H54 (cell line): ENCODE measurements at places on chromosomes 16 and 17.

- DNase-seq = no peak
Observed at GRCh38 chr17:7026471-7027115, 3.7 kb downstream of the BCL6B start.

DNA sequence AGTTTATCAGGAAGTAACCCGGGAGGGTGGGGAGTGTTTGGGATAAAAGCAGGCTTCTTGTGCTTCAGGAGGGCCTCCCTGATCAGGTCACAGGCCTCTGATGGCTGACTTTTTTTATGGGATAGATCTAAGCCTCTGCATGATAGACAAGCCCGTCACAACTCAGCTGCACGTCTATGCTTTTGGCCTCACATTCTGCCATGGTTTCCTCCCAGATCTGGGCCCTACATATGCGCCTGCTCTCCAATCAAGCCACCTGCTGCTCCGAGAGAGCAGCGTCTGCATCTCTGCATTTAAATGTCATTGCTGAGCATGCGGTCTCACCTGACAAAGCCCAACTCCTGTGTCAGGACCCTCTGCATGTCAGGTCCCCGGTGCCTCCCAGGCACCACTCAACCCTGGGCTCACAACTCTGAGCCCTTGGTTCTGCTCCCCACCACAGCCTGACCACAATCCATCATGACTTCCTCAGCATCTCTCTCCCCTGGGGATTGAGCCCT lies 45.3 kb upstream of the SREBF1 start:
- no peak for DNase-seq

DNA sequence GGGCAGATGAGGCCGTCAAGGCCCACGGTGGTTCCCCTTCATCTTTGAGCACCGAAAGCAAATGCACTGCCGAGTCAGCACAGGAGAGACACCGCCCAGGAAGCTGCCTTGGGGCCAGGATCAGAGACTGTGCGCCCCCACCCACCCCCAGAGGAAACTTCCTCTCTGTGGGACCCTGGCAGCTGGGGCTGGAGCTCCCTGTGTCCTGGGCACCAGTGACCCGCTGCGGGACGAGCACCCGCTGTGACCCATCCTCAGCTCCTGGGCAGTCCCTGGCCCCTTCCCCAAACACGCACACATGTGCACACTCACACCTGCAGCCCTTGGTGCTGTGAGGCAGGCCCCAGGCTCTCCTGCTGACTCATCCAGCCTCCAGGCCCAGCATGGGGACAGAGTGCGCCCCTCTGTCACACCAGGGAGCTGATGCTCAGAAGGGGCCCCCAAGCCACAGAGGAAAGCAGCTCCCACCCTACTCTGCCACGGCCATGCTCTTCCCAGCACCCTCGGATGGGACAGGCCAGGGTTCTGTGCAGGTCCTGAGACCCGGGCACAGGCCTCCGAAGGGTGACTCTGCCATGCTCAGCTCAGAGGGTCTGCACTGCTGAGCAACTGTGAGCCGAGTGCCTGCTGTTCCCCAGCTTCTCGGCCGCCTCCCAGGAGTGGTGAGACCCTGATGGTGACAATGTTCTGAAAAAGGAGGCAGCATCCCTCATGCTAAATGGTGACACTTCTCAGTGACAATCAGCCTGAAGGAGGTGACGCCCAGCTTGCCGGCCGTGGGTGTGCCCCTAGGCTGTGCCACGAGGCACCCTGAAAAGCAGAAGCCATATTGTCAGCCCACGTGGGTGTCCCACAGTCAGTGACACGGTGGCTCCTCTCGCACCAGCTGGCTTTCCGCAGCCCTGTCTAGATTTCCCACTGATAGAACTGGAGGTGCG lies 3.6 kb downstream of the PIEZO1 start:
- no peak for DNase-seq

GRCh38 chr16:24668481-24669061 lies 60.9 kb upstream of the TNRC6A start:
- DNase-seq = no peak

GRCh38 chr17:51270636-51271035 lies 10.3 kb downstream of the UTP18 start:
- no peak for DNase-seq

DNA sequence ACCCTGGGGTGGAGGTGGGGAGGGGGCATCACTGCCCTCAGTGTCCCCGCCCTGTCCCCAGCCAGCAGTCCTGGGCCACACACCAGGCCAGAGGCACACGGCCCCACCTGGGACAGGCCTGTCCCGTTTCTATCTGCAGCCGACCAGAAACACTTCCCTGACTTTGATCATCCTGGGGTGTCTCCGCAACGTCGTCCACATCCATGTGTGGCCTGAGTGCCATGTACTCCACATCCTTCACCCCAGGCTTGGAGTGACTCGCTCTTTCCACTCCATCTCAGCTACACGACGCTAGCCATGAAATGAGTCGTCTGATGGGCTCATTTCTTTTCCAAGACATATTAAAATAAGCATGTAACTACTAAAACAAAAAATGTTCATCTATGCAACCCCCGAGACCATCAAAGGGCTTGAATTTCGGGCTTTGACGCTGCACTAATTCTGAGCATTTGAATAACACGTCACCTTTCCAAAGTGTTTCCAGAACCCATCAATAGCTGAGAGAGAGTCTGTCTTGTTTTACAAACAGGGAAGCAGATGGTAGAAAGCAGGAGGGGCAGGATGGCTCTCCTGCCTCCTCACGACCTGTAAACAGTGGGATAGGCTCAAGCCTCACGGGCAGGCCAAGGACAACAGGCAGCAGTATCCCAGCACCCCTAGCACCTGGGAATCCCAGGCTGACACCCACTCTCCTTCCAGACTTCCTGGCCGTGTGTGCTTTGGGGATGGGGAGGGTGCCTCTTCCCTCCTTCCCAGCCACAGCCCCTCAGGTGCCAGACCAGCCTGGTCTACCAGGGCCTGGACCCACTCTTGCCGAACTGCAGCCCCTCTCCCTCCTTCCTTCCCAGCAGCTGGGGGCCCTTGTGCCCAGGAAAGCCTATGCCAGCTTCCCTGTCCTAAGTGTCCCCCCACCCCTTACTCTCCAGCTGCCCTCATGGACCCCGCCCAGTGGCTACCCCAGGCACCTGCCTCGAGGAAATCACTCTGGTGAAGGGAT lies 20.0 kb upstream of the RASD1 start:
- peak; percentile 42 for DNase-seq

- peak; percentile 69 for DNase-seq
Observed at GRCh38 chr16:69930117-69930776, 20.9 kb upstream of the CLEC18A start.

- DNase-seq = no peak
Observed at GRCh38 chr16:28522792-28523191, 16.0 kb downstream of the NUPR1 start.

GRCh38 chr17:28901866-28902818 lies 737 bp downstream of the DHRS13 start:
- no peak for DNase-seq

DNA sequence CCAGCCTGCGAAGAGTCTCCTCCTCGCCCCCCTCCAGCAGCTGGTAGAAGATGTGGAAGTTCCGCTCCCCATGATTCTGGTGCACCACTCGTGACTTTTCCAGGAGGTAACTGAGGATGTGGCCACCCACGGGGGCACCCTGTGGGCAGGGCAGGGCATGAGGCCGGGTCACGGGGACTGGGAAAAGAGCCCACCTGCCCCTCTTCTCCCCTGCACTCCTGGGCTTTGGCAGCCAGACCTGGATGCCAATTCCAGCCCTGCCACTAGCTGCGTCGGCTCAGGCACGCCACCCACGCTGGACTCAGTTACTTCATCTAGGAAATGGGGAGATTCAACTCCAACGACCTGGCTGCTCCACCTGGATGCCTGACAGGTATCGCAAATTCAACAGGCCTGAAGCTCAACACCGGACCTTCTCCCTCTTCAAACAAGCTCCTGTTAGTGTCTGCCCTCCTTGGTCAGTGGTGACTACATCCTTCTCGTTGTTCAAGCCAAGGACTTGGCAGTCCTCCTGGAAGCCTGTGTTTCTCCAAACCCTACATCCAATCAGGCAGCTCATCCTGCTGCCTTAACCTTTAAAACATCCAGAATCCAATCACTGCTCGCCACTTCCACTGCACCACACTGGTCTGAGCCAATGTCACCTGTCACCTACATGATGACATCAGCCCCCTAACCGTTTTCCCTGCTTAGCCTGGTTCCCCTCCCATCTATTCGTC lies 11.6 kb downstream of the MYO1C start:
- no peak for DNase-seq

DNA sequence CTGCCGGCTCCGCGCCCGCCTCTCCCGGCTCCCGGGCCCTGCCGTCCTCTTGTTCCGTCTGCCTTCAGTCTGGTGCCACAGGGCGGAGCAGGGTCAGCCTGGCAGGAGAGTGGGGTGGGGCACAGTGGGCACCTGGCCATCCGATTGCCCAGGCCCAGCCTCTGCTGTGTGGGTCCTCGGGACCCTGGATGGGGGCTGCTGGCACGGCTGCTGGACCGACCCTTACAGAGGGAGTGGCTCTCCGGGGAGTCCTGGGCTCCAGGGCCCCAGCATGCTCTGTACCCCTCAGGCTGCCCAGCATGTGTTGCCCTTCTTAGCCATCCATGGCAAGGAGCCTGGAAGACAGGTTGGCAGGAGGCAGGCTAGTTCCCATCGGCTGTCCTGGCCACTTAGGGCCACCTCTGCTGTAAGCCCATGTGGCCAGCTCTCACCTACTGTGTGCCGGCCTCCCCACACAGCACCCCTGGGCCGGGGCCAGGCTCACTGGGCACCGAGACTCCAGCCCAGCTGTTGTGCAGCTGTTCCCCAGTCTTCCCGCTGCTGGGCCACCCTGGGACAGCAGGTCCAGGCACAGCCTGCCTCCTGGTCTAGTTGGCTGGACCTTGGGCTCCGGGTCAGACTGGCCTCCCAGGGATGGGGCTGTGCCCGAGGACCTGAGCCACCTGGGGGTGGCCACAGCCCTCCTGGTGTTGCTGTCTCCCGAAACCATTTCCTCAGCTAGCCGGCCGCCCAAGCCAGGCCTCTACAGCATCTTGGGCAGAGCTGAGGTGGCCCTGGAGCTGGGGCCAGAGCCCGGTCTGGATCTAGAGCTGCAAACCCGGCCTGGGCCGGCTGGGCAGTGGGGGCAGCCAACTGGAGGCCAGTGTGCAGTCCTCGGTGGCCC lies 24.9 kb downstream of the BAHCC1 start:
- DNase-seq = no peak

- DNase-seq = no peak
Observed at GRCh38 chr17:79907217-79907715, 68.0 kb upstream of the CBX4 start.

- DNase-seq = peak; percentile 26
Observed at GRCh38 chr17:56939869-56940484, 20.9 kb downstream of the COIL start.

GRCh38 chr17:53807286-53807685 lies 15.4 kb upstream of the KIF2B start:
- DNase-seq = no peak

DNA sequence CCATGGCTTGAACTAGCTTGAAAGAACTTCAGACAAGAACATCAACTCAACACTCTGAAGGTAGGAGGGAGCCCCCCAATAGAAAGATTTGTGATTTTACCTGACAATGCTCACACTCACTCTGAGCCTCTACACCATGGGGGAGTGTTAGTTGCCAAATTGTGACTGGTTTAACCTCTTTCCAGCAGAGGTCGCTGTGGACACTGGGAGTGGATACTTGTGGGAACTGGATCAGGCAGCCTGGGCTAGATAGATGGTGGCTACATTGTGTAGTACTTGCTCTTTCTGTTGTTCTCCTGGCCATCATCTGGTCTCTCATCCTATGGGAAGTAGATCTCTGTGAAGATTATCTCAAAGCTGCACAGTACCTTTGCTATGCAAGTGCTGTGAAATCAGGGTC lies 2.9 kb downstream of the SMPD3 start:
- peak; percentile 60 for DNase-seq

GRCh38 chr17:685006-685405 lies 29.6 kb downstream of the VPS53 start:
- DNase-seq = no peak

GRCh38 chr17:57092779-57093178 lies 7.7 kb downstream of the AKAP1 start:
- DNase-seq = no peak

DNA sequence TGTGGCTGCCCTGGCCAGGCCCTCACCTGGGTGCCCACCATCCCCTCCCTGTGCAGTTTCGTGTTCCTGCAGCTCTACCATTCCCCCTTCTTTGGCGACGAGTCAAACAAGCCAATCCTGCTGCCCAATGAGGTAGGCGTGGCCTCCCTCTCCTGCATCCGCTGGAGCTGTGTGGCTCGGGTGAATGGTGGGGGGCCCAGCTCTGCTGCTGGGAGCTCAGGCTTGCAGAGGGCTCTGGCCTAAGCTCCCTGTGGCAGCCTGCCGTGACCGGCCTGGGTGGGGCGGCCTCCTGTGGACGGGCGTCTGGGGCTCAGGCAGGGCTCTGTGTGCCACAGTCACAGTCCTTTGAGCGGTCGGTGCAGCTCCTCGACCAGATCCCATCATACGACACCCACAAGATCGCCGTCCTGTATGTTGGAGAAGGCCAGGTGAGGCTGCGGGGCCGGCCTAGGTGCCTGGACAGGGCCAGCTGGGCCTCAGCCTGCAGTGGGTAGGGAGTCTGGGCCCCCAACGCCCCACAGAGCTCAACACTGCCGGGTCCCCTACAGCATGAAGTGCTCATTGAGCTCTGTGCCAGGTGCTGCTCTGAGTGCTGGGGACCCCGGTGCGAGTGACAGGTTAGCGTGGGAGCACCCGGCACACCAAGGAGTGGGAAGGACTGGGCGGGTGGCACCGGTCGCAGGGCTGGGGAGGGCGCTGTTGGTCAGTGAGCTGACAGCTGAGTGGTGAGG lies 37.3 kb downstream of the TSC2 start:
- no peak for DNase-seq

DNA sequence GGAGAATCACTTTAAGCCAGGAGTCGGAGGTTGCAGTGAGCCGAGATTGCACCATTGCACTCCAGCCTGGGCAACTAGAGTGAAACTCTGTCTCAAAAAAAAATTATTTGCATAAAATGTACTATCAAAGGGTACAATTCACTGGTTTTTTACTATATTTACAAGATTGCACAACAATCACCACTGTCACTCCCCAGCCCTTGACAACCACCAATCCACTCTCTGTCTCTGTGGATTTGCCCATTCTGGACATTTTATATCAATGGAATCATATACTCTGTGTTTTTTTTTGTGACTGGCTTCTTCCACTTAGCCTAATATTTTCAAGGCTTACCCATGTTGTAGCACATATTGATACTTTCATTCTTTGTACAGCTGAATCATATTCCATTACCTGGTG lies 18.8 kb downstream of the TBX2 start:
- no peak for DNase-seq
